Fibroblast of the aortic adventitia (primary cell): ENCODE measurements at places on chromosomes 6 and 20. TPM values are rescaled to one million over a fixed set of nuclear protein-coding genes. Genes with fewer than 3 reads are reported as not detected.

DNA sequence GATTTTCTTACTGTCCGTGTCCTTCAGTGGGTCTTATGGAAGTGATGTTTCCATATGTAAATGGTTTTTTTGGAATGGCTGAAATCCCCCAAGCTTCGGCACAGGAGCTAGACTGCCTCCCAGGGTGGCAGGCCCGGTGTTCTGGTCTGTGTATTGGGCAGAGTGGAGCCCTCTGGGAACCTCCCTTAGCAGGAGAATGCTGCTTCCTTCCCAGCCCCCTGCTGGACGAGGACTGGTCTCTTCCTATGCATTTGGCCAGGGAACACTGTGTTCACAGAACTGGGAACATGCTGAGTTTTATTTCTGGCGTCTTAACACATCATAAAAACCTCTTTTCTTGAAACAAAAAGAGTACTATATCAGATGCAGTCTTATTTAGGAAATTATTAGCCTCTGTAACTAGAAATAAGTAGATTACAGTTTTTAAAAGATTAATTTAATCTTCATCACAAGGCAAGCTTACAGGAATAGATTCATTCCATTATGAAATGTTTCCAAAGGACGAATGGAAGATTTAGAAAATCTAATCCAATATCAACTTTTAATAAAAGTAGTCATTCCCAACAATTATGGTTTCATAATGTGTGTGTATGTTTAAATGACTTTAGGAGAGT is 56.6 kb downstream of the SYTL3 start:
- DNase-seq, result peak; percentile 57

GRCh38 chr20:8036771-8037170 is 17.2 kb upstream of the TMX4 start:
- no peak for DNase-seq

GRCh38 chr6:144689503-144690040 is 404.4 kb downstream of the UTRN start:
- no peak for DNase-seq

DNA sequence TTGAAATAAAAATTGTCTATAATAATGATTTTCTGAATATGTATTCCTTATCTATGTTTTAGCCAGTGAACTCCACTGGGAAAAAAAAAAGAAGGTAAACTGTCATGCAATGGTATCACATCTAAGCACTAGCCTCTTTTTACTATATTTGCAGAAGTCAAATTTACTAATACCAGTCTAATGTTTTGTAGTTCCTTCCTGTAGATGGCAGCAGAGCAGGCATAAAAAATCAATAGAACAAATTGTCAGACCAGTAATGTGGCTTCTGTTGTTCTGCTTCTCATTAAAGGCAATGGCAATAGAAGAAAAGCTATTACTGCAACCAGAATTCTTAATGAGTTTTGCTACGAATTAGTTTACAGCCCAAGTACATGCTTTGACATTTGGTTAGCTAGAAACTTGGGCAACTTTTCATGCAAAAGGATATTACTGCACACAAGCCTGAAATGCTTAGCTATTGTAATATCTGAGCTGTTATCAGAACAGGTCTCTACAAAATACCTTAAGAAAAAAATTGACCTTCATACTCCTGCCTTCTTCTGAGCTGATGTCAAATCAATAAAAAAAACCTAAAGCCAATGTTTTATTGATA is 476.9 kb downstream of the KHDRBS2 start:
- DNase-seq, result no peak

- DNase-seq, result no peak
These were observed 8.5 kb upstream of the GSTA5 start for GRCh38 chr6:52849137-52849536.

- DNase-seq, result no peak
These were observed 44.2 kb upstream of the EYA2 start for GRCh38 chr20:46850416-46850815.

DNA sequence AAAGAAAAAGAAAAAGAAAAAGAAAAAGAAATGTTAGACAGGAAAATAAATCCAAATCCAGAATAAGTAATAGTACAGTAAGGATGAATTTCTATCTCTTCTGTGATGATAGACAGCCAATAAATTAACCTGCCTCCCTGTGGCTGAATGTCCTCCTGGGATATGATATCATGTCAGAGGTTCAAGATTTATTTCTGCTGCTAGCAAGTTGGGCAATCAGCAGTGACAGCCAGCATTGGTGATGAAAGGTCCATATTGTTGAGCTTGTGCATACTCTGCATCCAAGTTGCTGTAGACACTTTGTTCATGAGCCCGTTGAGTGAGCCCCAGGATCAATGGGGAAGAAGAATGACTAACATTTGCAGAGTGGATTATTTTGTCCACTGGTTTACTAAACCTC is 44.9 kb upstream of the CEP85L start:
- DNase-seq, result no peak

DNA sequence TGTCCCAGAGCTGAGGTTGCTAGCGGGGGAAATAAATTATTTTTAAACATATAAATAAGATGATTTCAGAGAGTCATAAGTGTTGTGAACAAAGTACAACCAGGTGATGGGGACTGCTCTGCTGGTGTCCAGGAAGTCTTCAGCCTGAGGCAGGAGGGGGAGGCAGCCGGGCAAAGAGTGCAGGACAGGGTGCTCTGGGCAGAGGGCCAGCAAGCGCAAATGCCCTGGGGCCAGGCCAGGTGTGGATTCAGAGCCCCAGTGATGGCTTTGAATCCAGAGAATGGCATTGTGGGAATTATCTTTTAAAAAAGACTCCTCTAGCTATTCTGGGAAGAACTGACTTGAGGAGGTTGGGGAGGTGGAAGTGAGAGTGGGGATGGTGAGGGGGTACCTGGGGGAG is 1.6 kb downstream of the CLPSL1 start:
- DNase-seq, result no peak

GRCh38 chr6:25418454-25419052 is 139.4 kb downstream of the CARMIL1 start:
- DNase-seq, result peak; percentile 17

- DNase-seq, result peak; percentile 63
These were observed 207.9 kb downstream of the GMPR start for GRCh38 chr6:16446273-16446672.

- DNase-seq, result peak; percentile 1
These were observed 71.2 kb downstream of the SAMD5 start for GRCh38 chr6:147579667-147580066.

GRCh38 chr6:135328136-135328535 is 147.0 kb downstream of the MYB start:
- DNase-seq, result no peak

DNA sequence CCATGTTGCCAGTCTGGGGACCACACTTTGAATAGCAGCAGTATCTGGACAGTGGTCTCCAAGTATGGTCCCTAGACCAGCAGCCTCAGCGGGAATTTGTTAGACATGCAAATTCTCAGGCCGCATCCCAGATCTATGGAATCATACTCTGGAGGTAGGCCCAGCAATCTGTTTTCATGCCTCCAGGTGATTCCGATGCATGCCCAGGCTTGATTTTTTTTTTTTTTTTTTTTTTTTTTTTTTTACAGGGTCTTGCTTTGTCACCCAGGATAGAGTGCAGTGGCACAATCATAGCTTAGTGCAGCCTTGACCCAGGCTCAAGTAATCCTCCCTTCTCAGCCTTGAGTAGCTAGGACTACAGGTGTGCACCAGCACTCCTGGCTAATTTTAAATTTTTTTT is 682 bp upstream of the SLA2 start:
- DNase-seq, result no peak

- DNase-seq, result no peak
These were observed 372.7 kb upstream of the SULF2 start for GRCh38 chr20:48158014-48158413.

- no peak for DNase-seq
These were observed 77.1 kb downstream of the TRAM2 start for GRCh38 chr6:52499681-52500236.

GRCh38 chr6:102581378-102582124 is 1188.0 kb downstream of the GRIK2 start:
- no peak for DNase-seq

APOBEC2 gene
- total RNA-seq, result 0.16 TPM in 1 of 2 replicates, not detected in the other

CCN6 gene
- not detected in 2 replicates for total RNA-seq

GPSM3 gene
- total RNA-seq, result 0.90 TPM in 1 of 2 replicates, not detected in the other

ATP9A gene
- total RNA-seq, result 23.7 and 69.1 TPM in 2 replicates

GSTA4 gene
- total RNA-seq, result 46.3 and 89.6 TPM in 2 replicates

AAR2 gene
- 23.5 and 38.3 TPM in 2 replicates for total RNA-seq

TP53TG5 gene
- 0.09 TPM in 1 of 2 replicates, not detected in the other for total RNA-seq
